ENCODE measurements at places on chromosomes 16 and 17. TPM values are rescaled to one million over a fixed set of nuclear protein-coding genes. Genes with fewer than 3 reads are reported as not detected.
A peak's percentile ranks its signal among the peaks of the same experiment; 100 is the strongest.

ARL16 gene
- total RNA-seq = 42.8 TPM

WNT9B gene
- not detected for total RNA-seq

ANKRD11 gene
- 46.8 TPM for total RNA-seq

ZG16 gene
- not detected for total RNA-seq

C16orf89 gene
- total RNA-seq = not detected

NSRP1 gene
- 3.4 TPM for total RNA-seq

PDP2 gene
- 12.5 TPM for total RNA-seq

TBC1D16 gene
- total RNA-seq = 16.7 TPM

SPIRE2 gene
- 0.72 TPM for total RNA-seq

- DNase-seq = no peak
These were observed 2.8 kb downstream of the BFAR start for GRCh38 chr16:14635395-14636165.

GRCh38 chr16:85528528-85529387, 84.4 kb upstream of the GSE1 start:
- no peak for DNase-seq

GRCh38 chr16:12433691-12434390, 369.8 kb downstream of the CPPED1 start:
- DNase-seq = no peak

DNA sequence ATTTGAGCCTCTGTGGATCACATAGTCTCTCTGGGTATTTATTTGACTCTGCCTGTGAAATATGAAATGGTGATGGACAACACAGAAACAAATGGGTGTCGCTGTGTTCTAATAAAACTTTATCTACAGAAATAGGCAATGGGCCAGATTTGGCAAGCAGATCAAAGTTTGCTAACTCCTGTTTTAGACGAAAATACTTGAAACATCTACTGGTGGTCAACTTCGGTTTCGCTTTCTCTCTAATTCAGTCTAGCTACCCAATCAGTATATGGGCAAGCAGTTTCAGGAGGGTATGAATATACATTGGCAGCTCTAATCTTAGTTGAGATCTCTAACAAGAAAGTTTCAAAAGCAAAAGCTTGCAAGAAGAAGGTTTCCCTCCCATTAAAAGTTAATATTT, 60.1 kb upstream of the DYNLRB2 start:
- DNase-seq = no peak

DNA sequence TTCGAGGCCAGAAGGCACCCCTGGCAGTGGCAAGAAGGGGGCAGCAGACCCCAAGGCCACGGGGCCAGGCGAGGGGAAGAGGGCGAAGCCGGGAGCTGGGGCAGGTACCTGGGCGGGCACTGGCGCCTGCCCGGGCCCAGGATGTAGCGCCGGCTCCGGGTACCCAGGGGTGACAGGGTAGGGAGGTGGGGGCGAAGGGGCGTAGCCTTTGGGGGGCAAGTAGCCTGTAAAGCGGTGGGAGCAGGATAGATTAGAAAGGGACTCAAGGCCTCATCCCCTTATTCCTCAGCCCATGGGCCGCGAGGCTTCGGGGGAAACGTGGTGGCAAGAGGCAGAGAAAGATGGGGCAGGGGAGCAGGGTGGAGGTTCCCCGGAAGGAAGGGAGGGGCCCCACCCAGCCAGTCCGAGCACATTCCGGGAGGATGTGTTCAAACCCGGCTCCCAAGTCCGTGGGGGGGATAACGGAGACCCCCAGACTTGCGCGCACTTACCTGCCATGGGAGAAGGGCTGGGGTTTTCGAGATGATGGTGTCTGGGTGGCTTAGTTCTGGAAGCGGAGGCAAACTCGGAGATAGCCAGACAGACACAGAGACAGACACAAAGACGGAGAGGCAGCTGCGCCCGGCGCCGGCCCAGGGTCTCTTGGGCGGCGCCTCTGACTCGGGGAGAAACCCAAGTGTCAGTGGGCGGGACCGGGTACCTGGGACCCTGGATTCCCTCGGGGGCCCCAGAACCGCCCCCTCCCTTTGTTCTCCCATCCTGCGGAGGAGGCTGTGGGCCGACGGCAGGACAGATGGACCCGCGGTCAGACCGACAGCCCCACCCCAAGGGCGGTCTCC, 493 bp downstream of the PLSCR3 start:
- no peak for DNase-seq

DNA sequence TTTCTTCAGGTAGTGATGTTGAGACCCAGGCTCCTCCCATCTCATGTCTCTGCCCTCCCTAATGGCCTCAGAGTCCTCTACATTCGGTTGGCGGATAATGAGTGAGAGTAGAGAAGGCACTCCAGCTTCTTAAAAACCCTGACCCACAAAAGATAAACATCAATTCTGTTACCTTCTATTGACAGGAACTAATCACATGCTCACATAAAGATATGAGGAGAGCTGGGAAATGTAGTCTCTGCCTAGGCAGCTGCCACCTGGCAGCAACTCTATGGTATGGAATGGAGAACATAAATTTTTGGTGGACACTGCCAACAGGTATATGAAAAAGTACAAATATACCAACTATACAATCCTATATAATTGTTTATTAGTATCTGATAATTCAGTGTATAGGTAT, 110.7 kb upstream of the HLF start:
- no peak for DNase-seq

- DNase-seq = no peak
These were observed 747 bp downstream of the ADGRG3 start for GRCh38 chr16:57668630-57669475.

DNA sequence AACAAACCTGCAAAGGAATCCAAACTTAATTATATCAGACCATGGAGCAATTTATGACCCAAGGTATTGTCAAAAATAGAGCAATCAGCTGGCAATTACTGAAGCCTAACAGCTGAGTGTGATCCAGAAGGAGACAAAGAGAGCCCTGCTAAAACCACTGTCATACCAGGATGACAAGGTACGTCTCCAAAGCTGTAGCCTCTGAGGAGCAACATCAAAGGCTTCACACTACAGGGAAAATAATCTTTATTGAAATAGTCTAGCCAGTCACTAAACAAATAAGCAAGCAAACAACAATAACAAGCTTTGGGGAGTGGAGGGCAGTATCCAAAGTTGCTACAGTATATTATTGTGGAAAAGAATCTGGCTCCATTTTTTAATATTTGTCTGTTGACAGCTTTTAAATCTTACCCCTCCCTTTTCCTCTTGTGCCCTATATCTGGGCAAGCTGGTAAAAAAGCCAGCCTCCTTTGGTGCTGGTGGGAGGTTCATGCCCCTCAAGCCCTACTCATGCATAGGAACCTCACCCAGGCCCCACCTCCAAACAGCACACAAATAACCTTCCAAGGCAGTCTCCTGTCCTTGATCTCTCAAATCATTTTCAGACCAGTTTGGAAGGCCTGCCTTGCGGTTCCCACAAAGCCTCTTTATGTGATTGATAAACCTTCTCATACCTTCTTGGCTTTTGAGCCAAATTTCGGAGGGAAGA, 73.7 kb downstream of the ITFG1 start:
- DNase-seq = no peak

DNA sequence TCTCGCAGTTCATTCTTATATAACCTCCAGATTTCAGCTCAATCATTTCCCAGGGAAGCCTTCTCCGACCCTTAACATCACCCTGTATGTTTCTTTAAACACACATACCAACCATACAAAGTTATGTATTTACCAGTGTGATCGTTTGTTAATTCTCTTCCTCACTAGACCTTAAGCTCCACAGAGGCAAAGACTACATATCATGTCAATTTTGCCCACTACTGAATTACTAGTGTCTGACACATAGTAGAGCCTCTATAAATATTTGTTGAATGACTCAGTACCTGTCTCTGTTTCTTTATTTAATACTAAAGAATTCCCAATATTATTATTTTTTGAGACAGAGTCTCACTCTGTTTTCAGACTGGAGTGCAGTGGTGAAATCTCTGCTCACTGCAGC, 137.2 kb downstream of the SHISA9 start:
- DNase-seq = no peak

- DNase-seq = no peak
These were observed 25.1 kb downstream of the NT5M start for GRCh38 chr17:17328251-17328650.

- DNase-seq = no peak
These were observed at the start of gene GAS2L2 for GRCh38 chr17:35752945-35753764. Gene GAS2L2 (minus strand): TSS chr17:35753239. CDS start chr17:35752850, 389 bp downstream.

- peak; percentile 74 for DNase-seq
These were observed 338.5 kb downstream of the PMP22 start for GRCh38 chr17:14926526-14927122.

- peak; percentile 59 for DNase-seq
These were observed 10.9 kb downstream of the COG4 start for GRCh38 chr16:70512456-70512855.

DNA sequence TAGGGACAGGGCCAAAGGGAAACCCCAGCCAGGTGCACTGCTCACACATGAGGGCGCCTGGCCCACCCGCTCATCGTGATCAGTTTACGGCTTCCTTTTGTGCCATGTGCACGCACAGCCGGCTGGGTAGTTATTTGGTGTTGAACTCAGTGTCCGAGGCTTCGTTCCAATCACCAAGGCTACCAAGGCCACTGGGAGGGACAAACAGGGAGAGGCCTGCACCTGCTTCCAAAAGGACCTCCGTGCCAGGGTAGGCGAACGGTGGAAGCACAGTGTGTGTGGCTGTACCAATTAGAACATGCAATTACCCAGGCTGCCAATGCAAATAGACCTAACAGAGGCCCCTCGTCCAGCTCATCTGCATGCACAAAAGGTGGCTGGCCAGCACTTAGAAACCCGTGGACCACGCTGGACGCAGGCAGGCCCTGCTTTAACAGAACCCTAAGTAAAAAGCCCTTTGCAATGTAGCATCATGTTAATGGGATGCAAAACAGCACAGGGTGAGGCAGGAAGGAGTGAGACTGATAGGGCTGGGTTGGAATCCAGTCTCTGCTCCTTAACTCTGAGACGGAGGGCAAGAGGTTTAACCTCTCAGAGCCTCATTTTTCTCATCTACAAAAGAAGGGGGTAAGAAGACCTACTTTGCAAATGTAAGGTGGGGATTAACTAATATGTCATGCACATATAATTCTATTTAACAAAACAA, 204.0 kb downstream of the XYLT1 start:
- DNase-seq = no peak

- DNase-seq = peak; percentile 4
These were observed 187.0 kb upstream of the CDH13 start for GRCh38 chr16:82439678-82440293.

GRCh38 chr17:54307351-54307750, 484.6 kb downstream of the KIF2B start:
- DNase-seq = no peak

- no peak for DNase-seq
These were observed 78.4 kb downstream of the ZNF778 start for GRCh38 chr16:89295915-89296314.

GRCh38 chr16:81842564-81843242, 63.6 kb downstream of the PLCG2 start:
- DNase-seq = no peak

DNA sequence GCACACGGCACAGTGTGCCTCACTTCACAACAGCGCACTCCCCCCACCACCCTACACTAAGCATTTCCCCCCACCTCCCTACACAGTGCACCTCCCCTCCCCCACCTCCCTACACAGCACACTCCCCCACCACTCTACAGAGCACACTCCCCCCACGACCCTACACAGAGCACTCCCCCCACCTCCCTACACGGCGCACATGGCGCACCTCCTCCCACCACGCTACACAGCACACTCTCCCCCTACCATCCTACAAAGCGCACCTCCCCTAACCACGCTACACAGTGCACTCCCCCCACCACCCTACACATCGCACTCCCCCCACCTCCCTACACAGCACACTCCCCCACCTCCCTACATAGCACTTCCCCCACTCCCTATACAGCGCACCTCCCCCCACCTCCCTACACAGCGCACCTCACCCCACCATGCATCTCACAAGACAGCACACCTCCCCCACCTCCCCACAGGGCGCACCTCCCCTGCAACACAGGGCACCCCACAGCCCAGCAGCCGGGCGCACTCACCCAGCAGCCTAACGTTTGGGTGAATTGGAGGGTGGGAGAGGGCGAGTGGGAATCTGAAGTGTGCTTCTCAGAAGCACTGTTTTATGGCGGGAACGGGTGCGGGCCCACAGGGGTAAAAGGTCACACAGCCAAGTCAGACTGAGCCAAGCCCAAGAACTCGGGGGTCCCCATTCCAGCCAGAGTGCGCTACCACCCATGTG, 10.3 kb downstream of the KNOP1 start:
- DNase-seq = no peak

DNA sequence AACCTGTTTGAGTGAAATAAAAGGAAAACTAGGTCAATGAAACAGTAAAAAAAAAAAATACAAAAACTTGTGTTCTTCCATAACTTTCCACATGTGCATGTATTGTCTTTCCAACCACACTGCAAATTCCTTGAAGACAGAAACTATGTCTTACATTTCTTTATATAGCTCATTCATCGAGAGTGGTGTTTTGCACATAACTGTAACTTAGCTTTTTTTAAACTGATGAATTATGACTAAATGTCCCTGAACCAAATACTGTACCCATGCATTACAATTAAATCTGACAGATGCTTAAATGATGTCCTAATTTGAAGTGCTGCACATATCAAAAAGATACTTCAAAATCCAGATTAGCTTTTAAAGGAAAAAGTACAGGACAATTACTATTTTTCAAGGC, 50.1 kb downstream of the BRIP1 start:
- DNase-seq = no peak

- no peak for DNase-seq
These were observed 331.3 kb upstream of the EEF2KMT start for GRCh38 chr16:5428932-5429331.

GRCh38 chr16:48386559-48387312, 1.5 kb upstream of the SIAH1 start:
- no peak for DNase-seq

DNA sequence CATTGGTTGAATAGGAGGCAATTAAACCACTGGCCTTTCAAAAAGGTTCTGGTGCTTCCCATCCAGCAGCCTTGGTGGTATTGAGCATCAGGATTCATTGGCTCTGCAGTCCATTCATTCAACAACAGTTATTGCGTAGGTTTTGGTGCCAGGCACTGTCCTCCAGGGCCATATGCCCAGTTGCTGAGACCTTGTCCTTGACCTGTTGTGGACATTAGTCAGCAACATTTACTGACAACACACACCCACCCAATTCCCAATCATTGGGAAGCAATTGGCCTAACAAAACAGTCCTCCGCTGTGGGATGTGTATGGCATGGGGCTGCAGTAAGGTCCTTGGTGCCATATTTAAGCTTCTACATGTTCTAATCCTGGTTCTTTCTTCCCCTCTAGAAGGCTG, 82.2 kb downstream of the AXIN2 start:
- DNase-seq = no peak

GRCh38 chr17:56629531-56630075, 36.1 kb downstream of the NOG start:
- DNase-seq = peak; percentile 37

- DNase-seq = no peak
These were observed 17.3 kb upstream of the CLEC18B start for GRCh38 chr16:74438492-74438979.

GRCh38 chr17:69492410-69493071, 78.0 kb downstream of the MAP2K6 start:
- peak; percentile 88 for DNase-seq

- DNase-seq = peak; percentile 28
These were observed 85.4 kb downstream of the ITFG1 start for GRCh38 chr16:47375423-47375822.

- DNase-seq = no peak
These were observed at the start of gene BCL6B for GRCh38 chr17:7022781-7023571. Gene BCL6B (plus strand): TSS chr17:7023050. CDS start chr17:7023672, 622 bp downstream.

- DNase-seq = no peak
These were observed 1.7 kb downstream of the CTDNEP1 start for GRCh38 chr17:7249830-7250229.

GRCh38 chr17:70232466-70232865, 63.1 kb downstream of the KCNJ2 start:
- no peak for DNase-seq
